ENCODE measurements at places on chromosomes 2 and 18. TPM values are rescaled to one million over a fixed set of nuclear protein-coding genes. Genes with fewer than 3 reads are reported as not detected.

GRCh38 chr18:8811115-8811514 lies 105.8 kb downstream of the MTCL1 start:
- DNase-seq, result no peak

Gene SKOR2
- not detected for total RNA-seq

Gene IL1R2
- 77.7 TPM for total RNA-seq

DNA sequence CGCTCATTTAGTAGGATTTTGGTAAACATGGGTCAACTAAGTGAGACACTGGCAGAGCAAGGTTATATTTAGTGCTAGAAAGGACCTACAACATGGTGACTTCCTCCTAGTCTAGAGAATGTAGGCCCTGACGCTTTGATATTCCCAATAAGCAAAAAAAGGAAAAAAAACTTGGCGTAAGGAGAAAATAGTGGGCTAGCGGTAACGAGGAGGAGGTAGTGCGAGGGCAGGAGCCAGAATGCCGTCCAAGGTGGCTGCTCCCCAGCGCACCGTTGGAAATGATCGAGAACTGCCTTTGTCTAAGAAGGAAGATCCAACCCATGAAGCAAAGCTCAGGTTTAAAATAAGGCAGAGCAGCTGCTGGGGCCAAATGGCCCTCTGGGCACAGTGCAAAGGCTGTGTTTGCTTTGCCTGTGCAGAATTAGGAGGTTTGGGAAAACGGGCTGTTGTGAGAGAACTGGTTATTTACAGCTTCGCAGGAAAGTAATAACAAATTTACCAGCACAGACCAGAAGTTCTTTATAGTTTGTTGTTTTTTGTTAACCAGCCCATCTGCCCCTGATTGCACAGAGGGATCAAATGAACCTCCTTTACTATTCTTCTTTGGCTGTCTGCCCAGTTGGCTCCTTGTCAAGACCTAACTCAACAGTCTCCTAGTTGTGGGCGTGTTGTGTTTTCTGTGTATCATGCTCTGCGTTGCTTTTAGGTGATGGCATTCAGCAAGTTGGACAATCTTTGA lies 86.6 kb downstream of the ITGB1BP1 start:
- DNase-seq, result peak; percentile 85

Gene BMP10
- not detected for total RNA-seq

DNA sequence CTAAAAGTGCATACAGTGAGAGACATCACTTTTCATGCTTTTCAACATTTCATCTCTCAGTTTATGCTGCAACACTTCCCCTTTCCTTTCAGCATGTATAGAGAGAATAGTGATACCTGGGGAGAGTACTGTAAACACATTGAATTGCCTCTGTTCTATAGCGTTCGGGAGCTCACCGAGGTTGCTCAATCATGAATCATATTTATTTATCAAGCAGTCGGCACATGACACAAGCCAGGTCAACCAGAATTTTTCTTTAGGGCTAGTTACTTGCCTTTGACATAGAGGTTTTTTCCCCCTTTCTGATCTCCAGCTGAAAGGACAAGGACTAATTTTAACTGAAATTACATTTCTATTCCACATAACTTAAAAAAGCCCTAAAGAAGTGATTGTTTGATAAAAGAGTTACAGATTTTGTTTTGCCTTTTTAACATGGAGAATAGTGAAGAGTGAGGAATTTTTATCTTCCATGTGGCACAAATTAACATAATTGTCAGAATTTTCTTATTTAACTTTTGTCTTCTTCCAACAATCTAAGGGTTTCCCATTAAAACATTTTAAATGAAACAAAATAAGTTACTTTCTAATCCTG lies 690.9 kb upstream of the TMEFF2 start:
- no peak for DNase-seq

DNA sequence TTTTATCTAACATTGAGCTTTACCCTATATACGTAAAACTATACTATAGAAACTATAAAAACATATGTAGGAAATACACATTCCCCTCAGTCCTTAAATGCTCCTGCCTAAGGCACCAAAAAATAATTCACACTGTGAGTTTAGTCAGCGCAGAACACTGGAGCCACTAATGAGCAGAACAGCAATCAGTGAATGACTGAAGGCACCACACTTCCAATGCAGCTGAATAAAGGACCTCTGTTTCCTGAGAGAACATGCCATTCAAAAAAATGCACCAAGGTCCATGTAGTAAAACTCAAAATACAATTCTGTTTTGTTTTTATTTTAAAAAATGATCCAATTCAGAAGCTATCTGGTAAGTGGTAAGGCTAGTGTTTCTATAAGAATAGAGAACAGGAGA lies 1280.6 kb upstream of the NRXN1 start:
- DNase-seq, result no peak

DNA sequence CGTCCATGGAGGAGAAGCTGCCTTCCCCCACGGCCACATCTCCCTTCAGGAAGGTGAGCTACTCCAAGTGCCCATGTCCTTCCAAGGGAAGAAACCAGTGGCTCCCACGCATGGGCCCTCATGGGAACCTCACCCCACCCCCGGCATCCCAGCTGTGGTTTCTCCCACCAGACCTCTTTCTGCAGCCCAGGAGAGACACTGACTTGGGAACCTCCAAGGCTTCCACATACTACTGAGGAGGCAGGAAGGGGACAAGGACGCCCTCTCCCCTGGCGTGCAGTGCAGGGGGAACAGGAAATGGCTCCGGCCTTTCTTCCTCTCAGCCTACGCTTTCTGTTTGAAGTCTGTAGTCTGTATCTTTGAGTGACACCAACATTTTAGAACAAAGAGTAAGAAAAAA lies 104.5 kb upstream of the EPC2 start:
- no peak for DNase-seq

Gene BOD1L2
- not detected for total RNA-seq

Data from left colon (tissue), 2 donors.